ENCODE measurements at places on chromosomes 5 and 9.
A peak's percentile ranks its signal among the peaks of the same experiment; 100 is the strongest.

- no peak for DNase-seq
Observed at GRCh38 chr5:88925692-88926490, 42.9 kb upstream of the MEF2C start.

DNA sequence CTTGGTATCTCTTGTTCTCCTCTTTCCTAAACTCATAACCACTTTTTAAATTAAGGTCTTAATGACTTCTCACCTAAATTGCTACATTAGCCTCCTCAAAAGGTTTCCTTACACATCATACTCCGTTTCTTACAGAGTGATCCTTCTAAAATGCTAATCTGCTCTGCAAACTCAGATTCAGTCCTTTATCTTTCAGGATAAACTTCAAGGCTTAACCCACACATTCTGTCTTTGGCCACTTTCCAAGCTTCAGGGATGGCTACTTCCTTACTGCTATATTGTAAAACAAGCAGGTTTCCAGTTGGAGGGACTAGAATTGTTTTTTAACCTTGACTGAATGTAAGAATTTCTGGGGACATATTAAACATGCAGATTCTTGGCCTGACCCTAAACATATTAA is 105.5 kb upstream of the CHD1 start:
- no peak for DNase-seq

- no peak for DNase-seq
Observed at GRCh38 chr9:73537561-73537960, 385.9 kb downstream of the ANXA1 start.

GRCh38 chr9:2019723-2020122 is 4.6 kb downstream of the SMARCA2 start:
- no peak for DNase-seq

- DNase-seq = peak; percentile 25
Observed at GRCh38 chr5:139710319-139711066, 62.3 kb downstream of the CXXC5 start.

GRCh38 chr9:133818444-133818843 is 80.3 kb upstream of the SARDH start:
- DNase-seq = no peak

- no peak for DNase-seq
Observed at GRCh38 chr9:14511452-14511851, 181.8 kb downstream of the ZDHHC21 start.

GRCh38 chr5:50807661-50808060 is 141.2 kb downstream of the PARP8 start:
- no peak for DNase-seq

DNA sequence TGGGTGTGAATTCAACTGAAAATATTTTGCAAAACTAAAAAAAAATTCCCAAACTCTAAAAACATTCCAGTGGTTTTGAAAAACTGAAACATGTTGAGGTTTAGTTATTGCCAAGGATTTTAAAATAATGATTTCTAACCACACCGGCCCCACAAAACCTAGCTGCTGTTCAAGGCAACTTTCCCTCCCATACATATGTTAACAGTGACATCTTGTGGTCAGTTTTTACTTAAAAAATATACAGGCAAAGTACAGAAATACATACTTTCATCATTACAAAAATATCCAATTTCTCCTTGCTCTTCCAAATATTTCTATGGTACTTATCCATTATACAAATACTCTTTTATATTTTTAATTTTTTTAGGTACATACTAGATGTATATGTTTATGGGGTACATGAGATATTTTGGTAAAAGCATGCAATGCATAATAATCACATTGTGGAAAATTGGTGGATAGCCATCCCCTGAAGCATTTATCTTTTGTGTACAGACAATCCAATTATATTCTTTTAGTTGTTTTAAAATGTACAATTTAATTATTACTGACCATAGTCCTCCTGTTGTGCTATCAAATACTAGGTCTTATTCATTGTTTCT is 34.4 kb upstream of the MRPS30 start:
- DNase-seq = no peak

DNA sequence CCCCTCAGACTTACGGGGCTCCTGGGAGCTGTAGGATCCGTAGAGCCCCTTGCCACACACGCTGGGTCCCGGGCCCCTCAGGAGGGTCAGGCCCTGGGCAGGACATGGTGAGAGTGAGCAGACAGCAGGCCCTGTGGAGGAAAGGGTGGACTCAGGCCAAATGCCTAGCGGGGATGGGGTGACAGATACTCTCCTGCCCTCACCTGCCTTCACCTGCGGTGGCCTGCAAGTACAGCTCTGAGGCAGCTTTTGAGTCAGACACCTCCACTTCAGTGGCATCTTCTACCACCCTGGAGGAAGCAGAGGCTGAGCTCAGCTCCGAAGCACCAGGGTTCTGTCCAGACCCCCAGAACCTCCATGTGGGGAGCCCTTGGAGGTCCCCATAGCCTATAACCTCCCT is 26.2 kb downstream of the SLC35A4 start:
- no peak for DNase-seq

DNA sequence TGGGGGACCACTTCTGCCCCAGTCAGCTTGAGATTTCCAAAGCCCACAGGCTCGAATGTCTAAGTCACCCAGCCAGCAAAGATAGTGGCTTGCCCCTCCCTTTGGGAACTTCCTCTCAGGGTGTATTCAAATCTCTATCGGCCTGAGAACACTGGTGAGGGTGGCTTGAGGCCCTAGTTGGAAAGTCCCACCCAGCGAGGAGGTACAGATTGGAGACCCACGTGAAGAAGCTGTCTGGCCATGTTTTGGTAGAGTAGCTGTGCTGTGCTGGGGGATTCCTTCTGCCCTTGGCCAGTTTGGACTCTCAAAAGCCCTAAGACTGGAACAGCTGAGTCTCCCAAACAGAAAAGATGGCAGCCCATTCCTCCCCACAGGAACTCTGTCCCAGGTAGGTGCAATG is 172.7 kb upstream of the RIOK2 start:
- no peak for DNase-seq

- DNase-seq = no peak
Observed at GRCh38 chr5:86442036-86442745, 175.6 kb upstream of the COX7C start.

DNA sequence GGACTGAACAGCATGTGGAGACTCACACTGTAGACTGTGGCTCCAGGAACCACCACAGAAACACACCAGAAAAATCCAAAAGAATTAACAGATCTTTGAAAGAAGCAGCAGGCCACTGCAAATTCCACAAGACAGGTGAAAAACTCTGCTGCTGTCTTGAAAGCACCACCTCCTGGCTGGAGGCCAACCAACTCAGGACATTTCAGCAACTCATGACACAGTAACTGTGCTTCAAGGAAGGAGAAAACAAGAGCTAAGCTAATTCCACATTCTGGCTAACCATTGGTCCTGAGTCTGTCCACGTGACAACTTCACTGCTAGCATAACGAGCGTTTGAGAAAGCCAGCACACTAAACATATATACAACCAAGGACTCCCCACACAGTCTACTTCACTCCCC is 625.1 kb downstream of the PRELID2 start:
- no peak for DNase-seq

- DNase-seq = no peak
Observed at GRCh38 chr9:22700171-22700570, 253.5 kb downstream of the DMRTA1 start.

DNA sequence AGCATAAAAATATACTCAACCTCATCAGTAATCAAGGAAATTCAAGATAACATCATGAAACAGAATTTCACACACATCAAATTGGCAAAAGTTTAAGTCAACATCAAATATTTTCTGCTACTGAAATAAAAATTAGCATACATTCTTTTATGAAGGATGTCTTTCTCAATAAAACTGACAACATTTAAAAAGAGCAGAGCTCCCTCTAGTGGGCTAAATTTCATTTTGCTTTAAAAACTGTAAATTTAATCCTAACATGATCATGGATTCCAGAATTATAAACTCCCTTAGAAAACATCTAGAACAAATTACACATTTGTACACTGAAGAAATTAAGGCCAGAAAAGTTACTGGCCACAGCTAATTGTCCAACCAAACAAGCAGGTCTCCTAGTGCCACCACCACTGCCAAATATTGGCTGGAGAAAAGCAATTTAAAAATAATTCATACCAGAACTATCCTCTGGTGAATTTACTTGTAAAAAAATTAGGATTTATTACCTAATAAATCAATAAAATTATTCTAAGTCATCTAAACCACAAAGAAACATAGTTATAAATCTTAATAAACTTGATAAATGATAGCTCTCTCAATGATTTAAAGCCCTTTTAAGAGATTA is 31.2 kb downstream of the DEPDC1B start:
- DNase-seq = no peak

GRCh38 chr5:89759802-89760201 is 649.8 kb downstream of the CETN3 start:
- no peak for DNase-seq

GRCh38 chr5:102107865-102108264 is 188.2 kb downstream of the SLCO4C1 start:
- no peak for DNase-seq

- no peak for DNase-seq
Observed at GRCh38 chr5:96648593-96648992, 13.6 kb upstream of the CAST start.

DNA sequence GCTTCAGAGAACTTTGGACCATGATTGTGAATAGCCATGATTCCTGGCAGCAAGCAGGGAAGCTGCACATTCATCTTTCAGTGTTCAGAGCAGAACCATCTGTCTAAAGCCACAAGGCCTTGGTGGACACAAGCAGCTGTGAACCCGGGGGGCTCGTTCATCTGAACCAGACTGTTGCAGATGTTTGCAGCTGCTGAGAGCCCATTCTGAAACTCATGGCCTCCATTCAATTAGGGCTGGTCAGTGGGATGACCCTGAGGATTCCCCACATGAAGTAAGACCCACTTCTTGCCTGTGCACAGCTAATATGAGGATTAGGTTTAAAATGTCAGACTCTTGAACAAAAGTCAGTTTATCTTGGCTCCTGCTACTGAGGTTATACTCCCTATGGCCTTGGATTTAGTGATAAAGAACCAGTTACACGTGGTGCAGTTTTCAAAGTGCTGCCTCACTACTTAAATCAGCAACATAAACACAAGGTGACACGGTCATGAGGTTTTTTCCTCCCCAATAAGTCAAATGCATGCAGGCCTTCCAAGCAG is 109.8 kb upstream of the IFNK start:
- DNase-seq = no peak

- no peak for DNase-seq
Observed at GRCh38 chr5:146441896-146442295, 5.2 kb upstream of the TCERG1 start.

DNA sequence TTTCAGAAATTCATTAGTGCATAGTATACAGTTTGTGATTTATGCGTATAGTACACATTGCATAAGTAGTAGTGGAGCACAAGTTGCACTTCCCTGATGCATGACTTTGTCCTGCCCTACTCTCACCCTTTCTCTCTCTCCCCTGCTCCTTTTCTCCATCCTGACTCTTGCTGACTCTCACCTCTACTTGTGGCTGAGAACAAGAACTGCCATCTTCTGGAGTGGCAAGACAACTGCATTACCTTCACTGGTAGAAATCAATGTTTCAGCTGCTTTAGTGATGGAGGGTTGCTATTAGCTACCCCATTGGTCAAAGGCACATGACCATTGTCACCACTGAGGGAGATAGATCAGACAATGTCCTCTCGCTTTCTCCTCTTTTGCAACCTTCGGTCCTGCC is 26.9 kb downstream of the SPEF2 start:
- DNase-seq = no peak

GRCh38 chr9:8723195-8723594 is 923.6 kb upstream of the DMAC1 start:
- DNase-seq = no peak

GRCh38 chr5:39466846-39467245 is 42.1 kb upstream of the DAB2 start:
- DNase-seq = no peak

GRCh38 chr5:116681334-116682013 is 106.9 kb upstream of the SEMA6A start:
- no peak for DNase-seq

GRCh38 chr5:39486361-39486760 is 61.6 kb upstream of the DAB2 start:
- DNase-seq = no peak

GRCh38 chr9:115883467-115884329 is 269.9 kb upstream of the PAPPA start:
- no peak for DNase-seq

DNA sequence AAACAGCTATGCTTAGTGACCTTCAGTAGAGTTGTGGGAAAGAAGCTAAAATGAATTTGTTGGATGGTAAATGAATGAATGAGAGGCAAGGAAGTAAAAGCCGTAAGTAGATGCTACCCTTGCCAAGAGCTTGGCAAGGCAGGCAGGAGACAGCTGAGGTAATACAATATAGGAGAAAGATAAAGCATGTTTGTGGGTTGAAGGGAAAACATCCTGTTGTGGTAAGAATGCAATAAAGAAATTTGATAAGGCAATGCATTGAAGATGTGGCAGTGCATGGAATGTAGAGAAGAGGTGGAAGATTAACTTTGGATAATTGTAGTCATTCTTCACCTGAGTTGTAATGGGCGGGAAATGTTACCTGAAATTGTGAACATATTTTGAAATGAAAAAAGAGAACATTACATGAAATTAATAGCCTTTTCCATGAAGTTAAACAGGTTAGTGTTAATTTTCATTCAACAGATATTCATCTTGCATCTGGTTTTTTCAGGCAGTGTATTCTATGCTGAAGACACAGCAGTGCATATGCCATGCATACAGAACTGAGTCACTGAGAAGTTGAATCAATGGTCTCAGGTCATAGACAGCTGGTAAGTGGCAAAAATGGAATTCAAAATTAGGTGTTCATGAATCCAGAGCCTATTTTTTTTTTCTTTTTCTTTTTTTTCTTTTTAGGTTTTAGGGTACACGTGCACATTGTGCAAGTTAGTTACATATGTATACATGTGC is 43.4 kb upstream of the SPINK5 start:
- DNase-seq = no peak

DNA sequence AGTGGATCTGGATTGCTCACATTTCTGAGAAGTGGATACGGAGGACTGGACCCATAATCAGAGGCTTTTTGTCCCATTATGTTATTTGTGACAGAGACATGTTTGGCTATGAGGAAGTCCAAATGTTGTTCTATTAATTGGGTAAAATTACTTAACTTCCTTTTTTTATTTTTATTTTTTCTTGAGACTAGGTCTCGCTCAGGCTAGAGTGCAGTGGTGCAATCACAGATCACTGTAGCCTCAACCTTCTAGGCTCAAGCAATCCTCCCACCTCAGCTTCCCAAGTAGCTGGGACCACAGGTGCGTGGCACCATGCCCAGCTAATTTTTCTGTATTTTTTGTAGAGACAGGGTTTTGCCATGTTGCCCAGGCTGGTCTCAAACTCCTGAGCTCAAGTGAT is 11.9 kb upstream of the PGGT1B start:
- DNase-seq = no peak

DNA sequence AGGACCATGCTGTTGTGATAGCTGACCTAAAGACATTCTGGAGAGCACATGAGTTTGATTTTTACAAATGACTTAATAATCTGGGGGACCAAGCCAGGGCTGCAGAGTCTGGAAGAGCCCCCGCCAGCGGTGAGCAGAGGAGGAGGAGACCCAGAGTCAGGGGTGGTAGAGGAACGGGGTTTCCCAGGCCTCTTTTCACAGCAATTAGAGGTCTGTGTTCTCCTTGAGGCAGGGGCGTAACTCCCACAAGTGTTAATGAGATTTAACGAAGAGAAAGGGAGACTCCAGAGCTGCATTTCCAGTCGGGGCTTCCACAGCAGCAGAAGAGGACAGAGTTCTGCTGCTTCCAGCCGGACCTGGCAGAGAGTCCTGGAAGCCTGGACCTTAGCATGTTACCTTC is 137.9 kb upstream of the SLC24A2 start:
- DNase-seq = no peak
